IMR-90 (cell line): ENCODE measurements at places on chromosomes 6 and 20. TPM values are rescaled to one million over a fixed set of nuclear protein-coding genes. Genes with fewer than 3 reads are reported as not detected.
A peak's percentile ranks its signal among the peaks of the same experiment; 100 is the strongest.

- no peak for DNase-seq
These were observed 454.6 kb upstream of the EYS start for GRCh38 chr6:66161546-66162108.

DNA sequence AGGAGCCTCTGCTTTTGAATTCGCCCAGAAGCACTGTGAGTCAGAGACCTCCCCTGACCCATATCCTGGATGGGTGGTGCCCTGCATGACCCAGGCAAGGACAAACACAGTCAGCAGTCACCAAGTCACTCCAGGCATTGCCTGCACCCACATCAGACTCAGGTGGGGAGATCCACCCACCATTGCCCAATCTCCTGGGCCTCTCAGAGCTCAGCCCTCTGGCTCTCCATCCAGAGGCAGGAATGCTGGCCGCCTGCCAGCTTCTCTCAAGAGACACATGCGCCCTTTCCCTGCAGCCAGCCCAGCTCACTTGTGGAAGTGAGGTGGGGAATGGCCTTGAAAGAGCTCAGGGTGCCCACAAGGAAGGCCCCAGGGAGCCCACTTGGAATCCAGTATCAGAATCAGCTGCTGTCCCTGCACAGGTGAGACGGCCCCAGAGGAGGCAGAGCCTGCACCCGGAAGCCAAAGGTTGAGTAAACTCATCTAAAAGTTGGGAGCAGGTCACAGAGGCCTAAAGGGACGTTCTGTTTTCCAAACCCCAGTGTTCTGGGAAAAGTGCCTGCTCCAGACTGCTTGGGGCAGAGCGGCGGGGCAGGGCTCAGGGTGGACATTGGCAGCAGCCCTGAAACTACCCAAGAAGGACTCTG lies 129.8 kb downstream of the PREX1 start:
- peak; percentile 64 for DNase-seq

GRCh38 chr6:25749837-25750236 lies 4.7 kb upstream of the SLC17A4 start:
- no peak for DNase-seq

DNA sequence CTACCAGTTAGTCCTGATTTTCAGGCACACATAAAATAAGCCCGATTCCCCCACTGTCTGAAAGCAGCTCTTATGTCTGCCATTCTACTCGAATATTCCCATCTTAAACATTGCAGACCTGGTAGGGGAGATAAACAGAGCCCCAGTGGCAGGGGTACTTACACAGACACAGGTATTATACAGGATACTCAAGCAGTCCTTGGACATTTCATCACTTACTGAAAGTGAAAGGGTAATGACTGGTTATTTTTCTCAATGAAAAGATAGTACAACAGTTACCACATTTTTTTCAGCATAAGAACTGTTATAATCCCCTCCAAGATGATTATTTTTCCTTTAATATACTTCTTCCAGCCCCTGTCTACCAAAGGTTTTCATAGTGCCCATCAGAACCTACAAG lies 37.8 kb downstream of the TRPC4AP start:
- DNase-seq = no peak

- DNase-seq = no peak
These were observed 533.3 kb downstream of the HACE1 start for GRCh38 chr6:104326173-104327001.

DNA sequence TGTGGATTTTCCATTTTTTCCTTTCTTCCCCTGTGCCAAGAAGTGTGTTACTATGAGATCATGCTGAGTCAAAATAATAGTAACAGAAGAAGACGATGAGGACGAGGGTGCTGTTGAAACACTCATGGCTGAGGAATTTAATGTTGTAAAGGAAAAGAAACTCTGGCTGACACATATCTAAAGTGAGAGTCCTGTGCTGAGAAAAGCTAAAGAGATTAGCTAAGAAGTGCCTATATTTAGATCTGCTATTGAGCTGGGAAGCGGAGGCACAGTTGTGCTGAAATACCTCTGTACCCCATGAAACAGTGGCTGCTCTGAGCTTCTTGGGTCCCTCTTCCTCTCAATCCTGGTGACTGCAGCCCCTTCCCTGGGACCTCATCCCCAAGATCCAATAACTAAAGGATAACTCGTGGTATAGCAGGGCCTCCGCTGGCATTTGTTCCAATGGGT lies 1.1 kb upstream of the SYTL3 start:
- DNase-seq = peak; percentile 96

GRCh38 chr6:70563530-70563929 lies 3.2 kb upstream of the SDHAF4 start:
- DNase-seq = peak; percentile 24

ZCCHC3 gene
- total RNA-seq = 10.9 and 13.9 TPM in 2 replicates

GRCh38 chr6:140731741-140732140 lies 1357.3 kb upstream of the CITED2 start:
- DNase-seq = peak; percentile 35

- no peak for DNase-seq
These were observed 178.3 kb upstream of the FOXA2 start for GRCh38 chr20:22762576-22763256.

PPIL1 gene
- total RNA-seq = 50.5 and 58.4 TPM in 2 replicates

RAET1G gene
- 1.3 and 2.2 TPM in 2 replicates for total RNA-seq
